KBM-7 (cell line): ENCODE measurements at places on chromosomes 2 and 18.

- DNase-seq: no peak
These were observed 470.8 kb downstream of the DLGAP1 start for GRCh38 chr18:3984163-3984757.

- no peak for DNase-seq
These were observed 40.4 kb upstream of the IMP4 start for GRCh38 chr2:130302164-130302886.

DNA sequence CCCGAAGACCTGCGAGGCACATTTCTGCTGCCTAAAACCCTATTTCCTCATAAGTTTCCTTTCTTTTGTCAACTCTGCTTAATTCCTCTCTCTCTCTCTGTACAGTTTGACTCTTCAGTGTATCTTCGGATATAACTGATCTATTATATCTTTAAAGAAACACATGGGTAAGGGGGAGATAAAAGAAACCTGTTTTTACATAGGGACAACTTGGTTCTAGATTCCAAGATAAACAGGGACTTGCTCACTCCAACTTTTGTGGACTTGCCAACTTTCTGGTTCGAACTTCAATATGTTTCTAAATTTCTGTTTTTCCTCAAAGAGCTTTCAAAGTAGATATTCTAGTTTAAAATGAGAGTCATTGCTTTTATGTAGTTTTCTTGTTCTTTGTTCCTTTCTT is 182.7 kb upstream of the EPC2 start:
- no peak for DNase-seq

GRCh38 chr2:185583058-185583816 is 155.4 kb upstream of the FSIP2 start:
- no peak for DNase-seq

DNA sequence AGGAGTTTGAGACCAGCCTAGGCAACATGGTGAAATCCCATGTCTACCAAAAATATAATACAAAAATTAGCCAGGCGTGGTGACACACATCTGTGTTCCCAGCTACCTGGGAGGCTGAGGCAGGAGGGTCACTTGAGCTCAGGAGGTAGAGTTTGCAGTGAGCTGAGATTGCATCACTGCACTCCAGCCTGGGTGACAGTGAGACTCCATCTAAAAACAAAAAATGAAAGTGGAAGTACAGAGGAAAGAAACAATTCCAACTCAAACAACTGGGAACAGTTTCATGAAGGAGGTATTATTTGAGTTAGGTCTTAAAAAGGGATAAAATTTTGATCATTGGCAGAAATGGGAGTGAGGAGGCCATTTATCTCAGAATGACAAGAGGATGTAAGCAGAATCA is 6.3 kb upstream of the RAB1A start:
- DNase-seq: no peak

- no peak for DNase-seq
These were observed 18.2 kb upstream of the PCBP1 start for GRCh38 chr2:70069049-70069448.

DNA sequence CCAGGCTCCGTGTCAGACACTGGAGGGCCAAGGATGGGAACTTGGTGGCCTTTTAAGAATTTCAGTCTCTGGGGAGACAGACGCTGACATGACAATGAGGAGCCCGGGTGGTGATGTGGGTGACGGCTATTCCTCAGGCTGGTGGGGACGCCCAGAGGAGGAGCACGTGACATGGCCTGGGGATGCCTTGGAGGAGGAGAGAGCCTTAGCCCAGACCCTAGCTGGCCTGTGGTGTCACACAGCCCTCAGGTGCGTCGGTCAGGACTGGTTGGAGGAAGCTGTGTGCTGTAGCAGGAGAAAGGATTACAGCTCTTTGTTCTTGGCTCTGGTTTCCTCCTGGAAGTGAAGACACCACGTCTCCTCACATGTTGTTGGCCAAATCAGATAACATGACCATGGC is 40.0 kb upstream of the SCLY start:
- DNase-seq: no peak

DNA sequence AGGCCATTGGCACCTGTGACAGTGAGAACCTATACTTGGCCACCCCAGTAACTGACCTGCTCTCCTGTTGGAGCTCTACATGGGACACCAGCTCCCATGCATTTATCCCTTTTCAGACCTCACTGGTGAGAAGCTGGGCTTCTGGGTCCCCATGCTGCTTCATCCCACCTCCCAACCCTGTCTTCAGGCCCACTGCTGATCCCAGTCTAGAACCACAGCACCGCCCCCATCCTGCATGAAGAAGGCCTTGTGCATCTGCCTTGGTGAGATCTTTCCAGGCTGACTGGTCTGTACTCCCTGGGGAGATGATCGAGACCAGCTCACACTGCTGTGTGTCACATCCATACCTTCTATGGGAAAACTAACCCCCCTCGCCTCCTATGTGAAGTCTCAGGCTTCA is 22.7 kb downstream of the TTC32 start:
- DNase-seq: no peak
